ENCODE measurements at places on chromosomes 12 and 14.
A peak's percentile ranks its signal among the peaks of the same experiment; 100 is the strongest.

- DNase-seq, result no peak
Observed at GRCh38 chr14:87175175-87175574, 817.8 kb downstream of the GALC start.

DNA sequence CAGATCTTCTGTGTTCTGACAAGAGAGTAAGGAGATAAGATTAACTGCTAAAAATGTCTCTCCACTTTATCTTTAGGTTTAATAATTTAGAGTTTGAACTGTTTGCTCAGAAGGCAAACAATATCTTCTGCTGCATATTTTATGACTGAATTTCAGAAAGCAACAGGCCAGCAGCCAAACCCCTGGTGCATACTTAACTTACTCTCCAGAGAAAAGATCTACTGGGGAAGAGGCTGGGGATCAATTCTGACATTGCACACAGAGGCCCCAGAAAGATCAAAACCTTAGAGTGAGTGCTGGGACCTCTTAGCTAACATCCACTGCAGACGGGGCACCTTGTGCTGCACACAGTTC, 518.2 kb downstream of the TMEM132D start:
- DNase-seq, result no peak

DNA sequence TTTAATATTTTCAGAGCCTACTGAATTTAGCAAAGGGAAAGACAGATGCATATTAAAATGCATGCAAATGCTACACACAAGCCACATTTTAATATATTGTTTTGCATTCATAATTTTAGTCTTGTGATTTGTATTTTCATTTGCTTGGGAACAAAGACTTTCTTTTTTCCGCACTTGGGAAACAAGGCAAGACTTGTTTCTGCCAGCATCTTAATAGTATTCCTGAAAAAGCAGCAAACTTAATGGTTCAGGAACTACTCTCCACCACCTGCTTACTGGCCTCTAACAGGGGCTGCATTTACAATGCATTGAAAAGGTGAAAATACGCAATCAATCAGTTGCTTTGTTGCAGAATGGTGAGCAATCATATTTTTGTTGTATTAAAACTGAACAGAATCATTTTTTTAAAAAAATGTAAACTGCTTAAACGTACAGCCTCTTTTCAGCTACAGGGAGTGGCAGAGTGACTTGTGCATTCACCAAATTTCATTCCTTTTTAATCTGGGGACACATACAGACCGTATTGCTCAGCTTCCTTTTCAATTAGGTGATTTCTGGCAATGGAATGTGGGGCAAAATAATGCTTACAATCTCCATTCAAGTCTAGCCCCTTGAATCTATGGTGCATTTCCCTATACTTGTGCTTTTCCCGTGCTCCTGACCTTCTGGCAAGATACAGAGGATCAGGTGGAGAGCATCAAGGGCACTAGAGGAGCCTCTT, 144.1 kb upstream of the BTG1 start:
- DNase-seq, result no peak

DNA sequence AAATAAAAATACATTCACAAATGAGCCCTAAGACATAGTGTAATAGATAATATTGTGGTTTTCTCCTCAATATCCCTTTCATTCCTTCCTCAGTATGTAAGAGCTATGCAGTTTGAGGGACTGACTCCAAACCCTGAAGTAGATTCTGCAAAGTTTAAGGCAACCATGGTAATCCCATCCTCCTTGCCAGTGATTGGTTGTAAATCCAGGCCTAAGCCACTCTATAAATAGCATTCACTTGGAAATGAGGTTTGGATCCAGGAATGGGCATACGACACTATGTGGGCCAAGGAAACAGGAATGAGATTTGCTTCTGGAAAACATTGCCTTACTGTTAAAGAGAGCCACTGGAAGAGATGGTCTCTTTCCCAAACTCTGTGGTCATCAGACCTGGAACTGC, 468.7 kb upstream of the SOX5 start:
- no peak for DNase-seq

DNA sequence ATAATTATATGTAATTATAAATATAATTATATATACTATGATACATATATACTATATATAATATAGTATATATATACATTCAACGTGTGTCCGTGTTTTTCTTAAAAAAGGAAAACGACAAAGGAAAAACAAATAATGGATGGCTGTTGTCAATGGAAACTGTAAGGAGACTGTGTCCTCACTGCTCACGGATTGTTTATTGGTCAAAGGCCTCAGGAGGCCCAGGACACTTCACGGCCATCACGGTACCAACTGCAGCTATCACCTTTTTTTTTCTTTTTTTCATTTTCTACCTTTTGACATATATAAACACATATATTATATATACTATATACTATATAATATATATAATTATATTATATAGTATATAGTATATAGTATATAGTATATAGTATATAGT, 113.4 kb downstream of the SPTSSA start:
- DNase-seq, result no peak

GRCh38 chr12:1880876-1881275, 37.6 kb downstream of the CACNA2D4 start:
- no peak for DNase-seq

GRCh38 chr12:128415036-128415560, 148.1 kb downstream of the TMEM132C start:
- no peak for DNase-seq

DNA sequence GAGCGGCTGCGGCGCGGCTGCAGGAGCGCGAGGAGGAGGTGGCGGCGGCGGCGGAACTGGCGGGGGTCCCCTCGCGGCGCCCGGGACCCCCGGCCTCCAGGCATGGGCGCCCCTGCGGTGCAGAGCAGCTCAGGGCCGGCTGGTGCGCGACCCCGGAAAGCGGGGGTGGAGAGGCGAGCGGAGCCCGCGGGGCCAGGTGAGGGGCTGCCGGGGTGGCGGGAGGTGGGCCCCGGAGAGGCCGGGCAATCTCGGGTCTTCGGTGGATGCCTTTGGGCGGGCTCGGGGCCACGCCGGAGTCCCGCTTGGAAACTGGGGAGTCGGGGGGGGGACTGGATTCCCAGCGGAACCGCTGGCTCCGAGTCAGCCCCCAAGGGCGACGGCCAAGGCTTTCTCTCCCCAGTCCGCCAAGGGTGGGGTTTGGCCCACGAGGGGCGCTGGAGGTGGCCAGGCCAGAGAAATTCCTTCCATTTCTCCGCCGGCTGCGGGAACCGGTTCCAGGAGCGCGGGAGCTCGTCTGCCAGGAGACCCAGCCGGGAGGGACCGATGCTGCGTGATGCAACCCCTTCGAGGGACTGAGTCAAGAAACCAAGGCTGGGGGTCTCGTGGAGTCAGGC, 13.9 kb upstream of the NR4A1 start:
- DNase-seq, result peak; percentile 51

DNA sequence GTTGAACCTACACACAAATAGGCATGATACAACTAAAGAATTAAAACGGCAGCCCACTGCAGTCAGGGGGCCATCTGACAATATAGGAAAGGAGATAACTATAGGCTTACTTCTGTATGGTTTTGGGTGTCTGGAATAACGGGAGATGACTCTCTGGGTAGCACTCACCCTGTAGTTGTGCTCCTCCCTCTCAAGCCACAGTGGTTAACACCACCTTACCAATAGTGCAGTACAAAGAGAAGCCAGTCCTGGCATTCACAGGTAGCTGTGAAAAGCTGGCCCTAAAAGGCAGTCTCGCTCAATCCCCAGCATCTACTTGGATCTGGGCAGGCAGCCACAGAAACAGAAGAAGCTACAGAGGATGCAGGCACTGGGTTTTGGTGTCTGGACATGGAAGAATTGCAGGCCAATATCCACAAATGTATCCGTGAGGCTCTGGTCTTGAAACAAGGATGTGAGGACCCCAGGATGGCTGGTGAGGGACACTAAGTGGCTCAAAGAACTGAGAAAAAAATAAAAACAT, 93.0 kb downstream of the DPF3 start:
- DNase-seq, result no peak

- DNase-seq, result no peak
Observed at GRCh38 chr14:39988939-39989338, 556.7 kb upstream of the FBXO33 start.

GRCh38 chr12:28869197-28869596, 279.9 kb upstream of the FAR2 start:
- DNase-seq, result no peak

DNA sequence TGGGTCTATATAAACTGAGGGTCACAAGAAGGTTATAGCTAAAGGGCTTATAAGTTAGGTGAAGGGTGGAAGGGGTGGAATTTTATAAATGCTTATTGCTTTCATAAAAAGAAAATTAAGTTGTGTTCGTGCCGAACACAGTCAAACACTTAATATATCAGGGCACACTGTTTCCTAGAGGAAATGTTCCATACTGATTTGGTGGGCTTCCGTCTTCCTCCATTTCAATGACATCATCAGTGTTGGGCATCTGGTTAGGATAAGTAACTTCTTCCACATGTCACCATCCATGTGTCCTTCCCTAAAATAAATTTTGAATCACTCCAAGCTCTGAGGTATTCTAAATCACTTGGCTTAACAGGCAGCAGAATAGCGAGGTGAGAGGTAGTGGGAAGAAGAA, 466.4 kb downstream of the MED13L start:
- no peak for DNase-seq

GRCh38 chr12:21771311-21771710, 3.2 kb downstream of the KCNJ8 start:
- no peak for DNase-seq

All from stimulated activated naive CD8-positive, alpha-beta T cell treated with anti-CD3 and anti-CD28 coated beads, Interleukin-15, Interleukin-2, amounts not matched to agents 100 U/mL and 50 U/mL, for 24 hours (primary cell).